Inflammatory macrophage (primary cell): ENCODE measurements at places on chromosomes 13 and 19.

GRCh38 chr13:40960716-40961115 lies 58.4 kb downstream of the ELF1 start:
- peak; percentile 50 for DNase-seq

- DNase-seq = no peak
These were observed 498.1 kb downstream of the GPC5 start for GRCh38 chr13:91896547-91896946.

GRCh38 chr13:100751826-100752225 lies 77.2 kb upstream of the TMTC4 start:
- no peak for DNase-seq

DNA sequence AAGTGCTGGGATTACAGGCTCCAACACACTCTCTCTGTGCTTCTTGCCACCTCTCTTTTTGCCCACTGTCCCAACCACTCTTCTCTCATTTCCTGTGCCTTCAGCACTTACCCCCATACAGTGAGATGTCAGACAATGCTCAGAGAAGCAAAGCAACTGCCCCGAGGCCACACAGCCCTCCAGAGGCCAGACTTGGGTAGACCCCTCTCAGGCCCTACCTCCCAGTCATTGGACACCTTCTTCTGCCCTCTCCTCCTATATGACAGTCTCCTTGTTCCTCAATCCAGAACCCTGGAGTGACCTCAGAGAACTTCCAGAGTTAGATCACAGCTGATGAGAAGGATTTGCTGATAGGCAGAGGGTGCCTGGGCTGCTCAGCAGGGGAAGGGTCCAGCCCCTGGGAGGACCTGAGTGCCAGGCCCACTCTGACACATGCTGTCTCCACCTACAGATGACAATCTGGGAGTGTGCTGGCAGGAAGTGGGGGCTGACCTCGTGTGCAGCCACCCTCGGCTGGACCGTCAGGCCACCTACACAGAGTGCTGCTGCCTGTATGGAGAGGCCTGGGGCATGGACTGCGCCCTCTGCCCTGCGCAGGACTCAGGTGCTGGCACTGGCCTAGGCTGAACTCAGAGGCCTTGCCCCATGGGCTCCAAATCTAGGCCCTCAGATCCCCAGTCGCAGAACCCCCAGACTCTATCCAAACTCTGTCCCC lies 24.4 kb downstream of the LTBP4 start:
- peak; percentile 64 for DNase-seq

- DNase-seq = no peak
These were observed 270.4 kb downstream of the ENOX1 start for GRCh38 chr13:43516401-43516833.

DNA sequence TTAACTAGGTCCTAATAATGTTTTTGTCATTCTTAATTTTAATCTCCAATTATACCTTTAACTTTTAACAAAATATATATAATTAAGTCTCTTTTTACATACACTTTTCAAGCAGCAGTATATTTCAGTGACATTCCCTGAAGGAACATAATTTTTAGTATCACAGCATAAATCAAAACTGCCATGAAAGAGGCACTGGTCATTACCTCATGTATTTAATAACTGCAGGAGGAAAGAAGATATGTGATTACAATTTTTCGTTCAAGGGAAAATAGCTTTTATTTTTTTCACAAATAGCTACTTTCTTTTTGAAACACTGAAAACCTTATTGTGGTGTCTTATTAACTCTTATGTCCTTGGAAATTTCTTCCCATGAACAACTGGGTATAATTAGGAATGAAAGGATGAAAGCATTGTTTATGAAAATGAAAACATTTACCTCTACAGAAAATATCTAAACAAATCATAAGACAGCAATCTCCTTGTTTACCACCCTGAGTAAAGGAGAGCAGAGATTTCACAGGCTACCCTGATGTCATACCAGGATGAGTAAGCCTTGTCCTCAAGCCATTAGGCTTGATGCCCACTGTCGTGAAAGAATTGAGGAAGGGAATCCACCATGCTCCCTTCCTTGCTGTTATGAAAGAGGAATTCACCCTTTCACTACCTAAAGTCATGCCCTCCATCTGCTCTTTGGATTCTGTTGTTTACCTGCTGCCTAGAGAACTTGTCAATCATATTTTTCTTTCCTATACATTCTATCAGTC lies 877.2 kb upstream of the PCDH20 start:
- DNase-seq = no peak

- no peak for DNase-seq
These were observed 715.0 kb downstream of the EFNB2 start for GRCh38 chr13:105820415-105820814.

GRCh38 chr13:58566176-58566575 lies 934.6 kb downstream of the PCDH17 start:
- peak; percentile 6 for DNase-seq

DNA sequence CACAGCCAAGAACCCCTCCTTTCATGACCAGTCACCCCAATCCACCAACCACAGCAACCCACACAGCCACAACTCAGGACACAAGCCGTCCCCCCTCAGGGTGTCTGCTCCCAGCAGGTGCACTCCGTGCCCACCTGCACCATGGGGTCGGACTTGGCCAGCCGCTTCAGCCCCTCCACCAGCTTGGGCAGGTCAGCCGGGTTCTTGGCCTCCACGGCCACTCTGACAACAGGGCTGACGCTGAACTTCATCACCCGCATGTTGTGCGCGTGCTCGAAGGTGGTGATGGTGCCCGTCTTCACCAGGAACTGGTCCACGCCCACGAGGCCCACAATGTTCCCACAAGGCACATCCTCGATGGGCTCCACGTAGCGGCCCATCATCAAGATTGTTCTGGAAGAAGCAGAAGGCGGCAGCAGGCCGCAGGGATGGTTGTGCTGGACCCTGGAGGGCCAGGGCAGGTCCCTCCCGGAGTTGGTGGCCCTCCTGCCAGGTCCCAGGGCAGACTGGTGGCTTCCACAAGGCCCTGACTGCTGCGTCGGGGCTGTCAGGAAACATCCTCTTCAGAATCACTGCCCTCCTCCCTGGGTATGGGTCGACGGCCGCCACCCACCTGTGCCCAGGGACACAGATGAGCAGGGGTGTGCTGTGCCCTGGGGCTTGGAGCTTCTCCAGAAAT lies 5.5 kb downstream of the EEF2 start:
- DNase-seq = no peak

GRCh38 chr19:531009-531752 lies 379 bp upstream of the CDC34 start:
- DNase-seq = peak; percentile 93

GRCh38 chr19:46350758-46351159 lies 3.9 kb downstream of the PPP5C start:
- DNase-seq = peak; percentile 63

DNA sequence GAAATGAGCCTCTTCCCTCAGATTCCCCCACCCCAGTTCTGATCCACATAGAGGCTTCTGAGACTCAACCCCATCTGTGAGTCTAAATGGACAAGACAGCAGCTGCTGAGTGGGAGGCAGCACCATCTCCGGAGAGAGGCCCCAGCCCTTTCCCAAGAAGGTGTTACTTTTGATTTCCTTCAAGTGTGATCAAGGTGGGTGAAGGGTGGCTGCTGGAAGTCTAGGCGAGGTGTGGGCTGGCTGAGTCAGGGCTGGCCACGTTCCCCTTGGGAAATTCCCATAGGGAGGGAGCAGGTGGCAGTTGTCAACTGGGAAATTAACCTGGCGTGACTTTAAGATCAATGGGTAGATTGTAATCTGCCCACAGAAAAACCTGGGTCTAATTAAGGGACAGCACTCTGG lies 148.0 kb downstream of the FOXO1 start:
- DNase-seq = no peak

- DNase-seq = no peak
These were observed 119.4 kb downstream of the SLC7A1 start for GRCh38 chr13:29476046-29476445.
